ENCODE measurements at places on chromosomes 6 and 20.

GRCh38 chr20:17985388-17986018 is 16.7 kb downstream of the MGME1 start:
- DNase-seq: no peak

GRCh38 chr20:19609642-19610223 is 148.3 kb upstream of the RIN2 start:
- no peak for DNase-seq

DNA sequence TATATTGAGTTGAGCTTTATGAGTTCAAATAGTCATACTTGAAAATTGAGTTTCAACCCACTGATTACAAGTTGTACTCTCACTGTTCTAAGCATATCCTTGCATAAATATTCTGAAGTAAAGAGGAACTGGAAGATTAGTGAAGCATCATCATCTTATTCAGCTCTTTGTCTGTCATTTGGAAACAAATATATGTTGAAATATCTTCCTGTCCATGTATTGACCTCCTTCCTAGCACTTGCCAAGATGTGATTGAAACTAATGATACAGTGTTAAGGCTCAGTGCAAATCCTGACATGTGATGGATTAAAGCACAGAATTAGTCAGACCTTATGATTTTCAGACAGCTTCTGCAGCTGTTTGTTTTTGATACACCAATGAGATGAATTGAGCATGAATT is 434.3 kb downstream of the TBC1D32 start:
- no peak for DNase-seq

DNA sequence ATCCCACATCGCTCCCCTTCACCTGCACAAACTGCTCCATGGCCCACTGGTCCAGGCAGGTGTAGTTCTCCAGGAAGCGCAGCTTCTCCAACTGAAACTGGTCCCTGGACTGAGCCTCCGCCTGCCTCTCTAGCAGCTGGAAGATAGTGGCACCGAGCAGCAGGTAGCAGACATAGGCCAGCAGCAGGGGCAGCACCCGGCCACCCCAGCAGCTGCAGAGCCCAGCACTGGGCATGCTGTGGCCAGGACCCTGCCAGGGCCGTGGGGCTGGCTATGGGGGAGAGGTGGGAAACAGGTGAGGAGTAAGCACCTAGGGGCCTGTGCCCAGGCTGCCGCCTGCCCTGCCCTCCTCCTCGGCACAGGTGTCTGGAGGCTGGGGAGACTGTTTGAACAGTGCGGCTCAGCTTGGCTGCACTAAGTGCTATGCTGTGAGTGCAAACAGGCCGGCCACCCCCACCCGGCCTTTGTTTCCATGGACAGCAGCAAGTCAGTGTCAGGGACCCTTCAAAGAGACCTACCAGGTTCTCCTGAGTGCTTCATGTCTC is at the start of gene KCNK16:
Gene KCNK16 (minus strand): TSS at position 397 of the 545 bp plus-strand sequence. CDS start 162 bp downstream, at position 235.
- DNase-seq: no peak

- DNase-seq: peak; percentile 64
These were observed 25.6 kb upstream of the FUCA2 start for GRCh38 chr6:143536866-143537691.

- DNase-seq: peak; percentile 27
These were observed 12.3 kb downstream of the MAP3K7 start for GRCh38 chr6:90574610-90575009.

DNA sequence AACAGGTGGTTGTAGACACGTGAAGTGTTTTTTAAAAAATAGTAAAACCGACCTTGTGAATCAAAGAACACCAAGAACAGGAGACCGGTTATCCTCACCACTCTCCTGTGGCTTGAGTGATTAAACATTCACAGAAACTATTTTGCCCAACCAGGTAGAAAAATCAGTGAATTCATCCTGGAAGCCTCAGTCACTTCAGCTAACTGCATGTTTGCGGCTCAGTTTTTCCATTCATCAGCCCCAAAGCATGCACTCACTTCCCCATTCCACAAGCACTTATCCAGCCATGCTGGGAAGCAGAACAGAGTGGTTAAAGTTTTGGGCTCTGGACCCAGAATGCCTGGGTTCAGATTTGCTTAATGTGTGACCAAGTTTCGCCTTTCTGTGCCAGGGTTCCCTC is 2.4 kb downstream of the LRRN4 start:
- peak; percentile 66 for DNase-seq

DNA sequence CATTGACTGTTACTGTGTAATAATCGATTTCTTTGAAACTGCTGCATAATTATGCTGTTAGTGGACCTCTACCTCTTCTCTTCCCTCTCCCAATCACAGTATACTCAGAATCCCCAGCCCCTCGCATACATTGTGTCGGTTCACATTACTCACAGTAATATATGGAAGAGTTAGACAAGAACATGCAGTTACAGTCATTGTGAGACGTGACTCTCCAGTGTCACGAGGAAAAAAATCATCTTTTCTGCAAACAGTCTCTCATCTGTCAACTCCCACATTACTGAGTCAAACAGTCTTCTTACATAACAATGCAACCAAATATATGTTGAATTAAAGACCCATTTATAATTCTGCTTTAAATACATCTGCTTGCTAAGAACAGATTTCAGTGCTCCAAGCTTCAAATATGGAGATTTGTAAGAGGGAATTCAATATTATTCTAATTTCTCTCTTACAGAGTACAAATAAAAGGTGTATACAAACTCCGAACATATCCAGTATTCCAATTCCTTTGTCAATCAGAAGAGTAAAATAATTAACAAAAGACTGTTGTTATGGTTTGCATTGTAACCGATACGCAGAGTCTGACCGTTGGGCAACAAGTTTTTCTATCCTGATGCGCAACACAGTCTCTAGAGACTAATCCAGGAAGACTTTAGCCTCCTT is 113.3 kb downstream of the TMEM242 start:
- DNase-seq: no peak

- no peak for DNase-seq
These were observed 44.6 kb downstream of the TAF4 start for GRCh38 chr20:62020935-62021701.

DNA sequence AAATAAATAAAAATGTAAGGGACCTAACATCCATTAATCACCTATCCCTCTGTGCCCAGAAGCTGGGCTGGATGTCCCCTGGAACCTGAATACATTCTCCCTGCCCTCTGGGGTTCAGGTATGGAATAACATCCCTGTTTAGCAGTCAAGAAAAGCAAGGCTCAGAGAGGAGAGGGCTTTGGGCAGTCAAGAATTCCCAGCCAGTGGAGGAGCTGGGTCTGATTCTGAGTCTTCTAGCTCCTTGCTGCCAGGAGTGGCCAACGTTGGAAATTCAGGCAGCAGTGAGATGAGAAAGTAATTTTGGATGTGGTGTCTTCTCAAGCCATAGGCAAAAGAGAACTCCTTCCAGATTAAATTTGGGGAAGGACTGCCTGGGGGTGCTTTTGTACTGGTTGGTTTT is 42.6 kb upstream of the ZNFX1 start:
- DNase-seq: peak; percentile 49

DNA sequence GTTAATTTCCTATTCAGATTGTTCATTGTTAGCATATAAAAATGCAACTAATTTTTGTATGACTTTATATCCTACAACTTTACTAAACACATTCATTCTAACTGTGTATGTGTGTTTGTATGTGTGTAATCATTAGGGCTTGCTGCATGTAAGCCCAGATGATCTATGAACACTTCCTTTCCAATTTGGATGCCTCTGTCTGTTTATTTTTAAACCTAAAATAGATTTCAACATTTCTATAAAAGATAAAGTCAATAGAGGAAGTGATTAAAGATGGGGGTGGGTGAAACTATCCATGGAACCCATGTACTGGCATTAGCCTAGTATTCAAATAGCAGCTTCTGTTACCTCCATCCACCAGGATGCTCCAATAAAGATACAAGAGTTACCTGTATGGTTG is 15.7 kb upstream of the AKAP12 start:
- DNase-seq: no peak

DNA sequence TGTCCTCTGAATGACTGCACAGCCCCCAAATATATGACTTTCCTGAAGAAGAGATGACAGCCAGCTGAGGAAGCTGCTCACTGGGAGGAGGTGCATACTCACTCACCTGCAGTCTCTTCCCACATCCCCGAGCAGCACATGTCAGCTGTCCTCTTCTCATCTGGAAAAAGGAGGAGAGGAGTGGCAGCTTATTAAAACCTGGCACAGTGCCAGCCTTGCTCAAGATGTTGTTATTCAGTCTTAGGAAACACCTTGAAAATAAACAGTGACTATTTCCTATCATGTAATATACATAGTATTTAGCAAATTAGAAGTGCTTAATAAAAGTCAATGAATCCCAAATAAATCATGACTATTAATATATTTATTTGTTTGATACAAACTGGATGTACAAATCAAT is 232.9 kb downstream of the EPM2A start:
- no peak for DNase-seq

DNA sequence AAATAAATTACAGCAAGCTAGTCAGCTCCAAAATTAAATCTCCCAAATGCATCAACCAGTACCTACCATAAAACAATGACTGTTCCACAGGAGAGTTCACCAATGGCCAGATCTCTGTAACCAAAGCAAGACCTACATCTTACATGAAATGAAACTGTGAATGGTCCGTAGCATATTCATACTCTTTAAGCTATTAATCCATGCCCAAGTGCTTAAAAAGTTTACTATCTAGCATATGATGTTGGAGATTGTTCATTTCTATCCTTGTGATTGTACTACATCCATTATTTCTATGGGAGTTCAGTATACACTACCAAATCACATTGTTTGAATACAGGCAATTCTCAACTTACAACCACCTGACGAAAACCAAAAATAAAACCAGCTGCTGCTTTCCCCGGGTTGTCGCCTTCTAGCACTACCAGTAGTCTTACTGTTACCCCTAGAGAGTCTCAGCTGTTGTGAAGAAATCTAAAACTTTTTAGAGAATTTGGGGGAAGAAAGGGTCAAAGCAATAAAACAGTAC is 38.0 kb downstream of the HIVEP2 start:
- DNase-seq: no peak

DNA sequence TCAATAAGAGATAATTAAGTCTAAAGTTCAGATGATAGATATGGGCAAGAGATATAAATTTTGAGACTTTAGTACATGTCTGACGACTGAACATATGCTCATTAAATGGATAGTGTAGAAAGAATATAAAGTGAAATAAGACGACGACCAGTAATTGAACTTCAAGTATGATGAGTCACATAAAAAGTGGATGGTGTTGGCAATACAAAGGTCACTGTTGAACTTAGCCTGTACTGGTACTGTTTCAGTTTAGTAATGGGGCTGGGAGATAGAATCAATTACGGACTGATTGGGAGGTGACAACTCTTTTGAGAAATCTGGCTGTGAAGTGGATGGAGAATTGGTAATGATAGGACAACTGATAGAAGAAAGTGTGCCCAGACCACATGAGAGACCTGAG is 68.1 kb downstream of the IBTK start:
- no peak for DNase-seq

GRCh38 chr20:51331481-51331880 is 211.0 kb downstream of the NFATC2 start:
- peak; percentile 60 for DNase-seq

- no peak for DNase-seq
These were observed 79.4 kb downstream of the NCOA3 start for GRCh38 chr20:47581090-47581489.

GRCh38 chr6:119285908-119286625 is 63.5 kb downstream of the MAN1A1 start:
- DNase-seq: no peak

GRCh38 chr6:130674604-130675003 is 152.6 kb upstream of the SMLR1 start:
- no peak for DNase-seq

DNA sequence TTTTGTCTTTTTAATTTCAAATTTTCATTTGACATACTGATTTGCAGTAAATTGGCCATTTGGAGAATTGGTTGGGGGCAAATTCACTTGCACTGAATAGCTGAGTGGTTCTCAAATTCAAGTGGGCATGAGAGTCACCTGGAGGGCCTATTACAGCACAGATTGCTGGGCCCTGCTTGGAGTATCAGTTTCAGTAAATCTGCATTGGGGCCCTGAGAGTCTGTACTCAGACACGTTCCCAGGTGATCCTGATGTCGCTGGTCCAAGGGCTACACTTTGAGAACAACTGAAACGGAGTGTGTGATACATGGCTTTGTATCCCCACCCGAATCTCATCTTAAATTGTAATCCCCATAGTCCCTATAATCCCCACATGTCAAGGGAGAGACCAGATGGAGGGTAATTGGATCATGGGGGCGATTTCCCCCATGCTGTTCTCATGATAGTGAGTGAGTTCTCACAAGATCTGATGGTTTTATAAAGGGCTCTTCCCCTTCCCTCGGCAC is 115.9 kb downstream of the KLHL32 start:
- DNase-seq: no peak

- DNase-seq: no peak
These were observed 35.8 kb upstream of the PHACTR3 start for GRCh38 chr20:59568509-59569024.

GRCh38 chr6:6810727-6811126 is 222.2 kb downstream of the LY86 start:
- no peak for DNase-seq

- DNase-seq: peak; percentile 21
These were observed 46.4 kb upstream of the FERMT1 start for GRCh38 chr20:6169251-6169650.

- DNase-seq: no peak
These were observed 579.5 kb downstream of the TFAP2B start for GRCh38 chr6:51398064-51398705.

- DNase-seq: no peak
These were observed 41.9 kb upstream of the DEFB112 start for GRCh38 chr6:50091641-50092040.

DNA sequence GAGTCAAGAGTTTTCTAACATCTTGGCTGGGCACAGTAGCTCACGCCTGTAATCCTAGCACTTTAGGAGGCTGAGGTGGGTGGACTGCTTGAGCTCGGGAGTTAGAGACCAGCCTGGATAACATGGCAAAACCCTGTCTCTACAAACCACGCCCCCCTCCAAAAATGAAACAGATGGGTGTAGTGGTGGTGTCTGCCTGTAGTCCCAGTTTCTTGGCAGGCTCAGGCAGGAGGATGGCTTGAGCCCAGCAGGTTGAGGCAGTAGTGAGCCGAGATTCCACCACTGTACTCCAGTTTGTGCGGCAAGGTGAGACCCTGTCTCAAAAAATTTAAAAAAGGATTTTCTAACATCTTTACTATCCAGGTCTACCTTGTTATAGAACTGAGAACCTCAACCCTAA is 22.0 kb downstream of the FAM8A1 start:
- DNase-seq: no peak

DNA sequence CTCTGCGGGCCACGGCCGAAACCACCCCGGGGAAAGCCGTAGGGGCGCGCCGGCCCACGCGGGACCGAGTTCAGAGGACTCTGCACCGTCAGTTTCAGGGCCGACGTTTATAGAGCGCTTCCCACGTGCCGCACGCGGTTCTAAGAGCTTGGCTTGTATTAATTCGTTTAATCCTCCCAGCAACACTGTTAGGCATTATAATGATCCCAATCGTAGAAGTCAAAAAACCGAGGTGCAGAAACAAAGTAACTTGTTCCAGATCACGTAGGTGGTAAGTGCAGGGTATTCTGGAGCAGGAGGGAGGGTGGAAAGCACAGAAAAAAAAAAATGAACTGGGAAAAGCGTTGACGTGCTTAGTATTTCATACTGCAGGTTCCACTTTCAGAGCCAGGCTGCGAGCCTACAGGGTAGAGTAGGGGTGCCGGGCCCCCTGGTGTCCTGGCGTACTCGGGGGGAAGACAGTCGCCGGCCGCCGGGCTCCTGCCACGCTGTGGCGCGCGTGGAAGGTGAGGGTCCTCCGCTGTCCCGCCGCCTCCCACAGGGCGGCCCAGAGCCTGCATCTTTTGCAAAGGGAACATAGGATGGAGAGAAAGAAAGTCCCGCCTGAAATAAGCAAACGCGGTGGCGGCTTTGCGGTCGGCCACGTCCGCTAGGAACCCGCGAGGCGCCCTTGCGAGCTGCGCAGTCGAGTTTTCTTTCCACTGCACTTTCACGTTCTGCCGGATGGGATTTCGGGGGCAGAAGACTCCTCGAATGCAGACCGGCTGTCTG is 10.2 kb upstream of the FOXF2 start:
- DNase-seq: no peak
